Activated CD4-positive, alpha-beta T cell treated with anti-CD3 and anti-CD28 coated beads, Interleukin-2, amount 10 ng/mL, durations not matched to agents 24 days and 14 days (primary cell): ENCODE measurements at places on chromosomes 2 and 18.

DNA sequence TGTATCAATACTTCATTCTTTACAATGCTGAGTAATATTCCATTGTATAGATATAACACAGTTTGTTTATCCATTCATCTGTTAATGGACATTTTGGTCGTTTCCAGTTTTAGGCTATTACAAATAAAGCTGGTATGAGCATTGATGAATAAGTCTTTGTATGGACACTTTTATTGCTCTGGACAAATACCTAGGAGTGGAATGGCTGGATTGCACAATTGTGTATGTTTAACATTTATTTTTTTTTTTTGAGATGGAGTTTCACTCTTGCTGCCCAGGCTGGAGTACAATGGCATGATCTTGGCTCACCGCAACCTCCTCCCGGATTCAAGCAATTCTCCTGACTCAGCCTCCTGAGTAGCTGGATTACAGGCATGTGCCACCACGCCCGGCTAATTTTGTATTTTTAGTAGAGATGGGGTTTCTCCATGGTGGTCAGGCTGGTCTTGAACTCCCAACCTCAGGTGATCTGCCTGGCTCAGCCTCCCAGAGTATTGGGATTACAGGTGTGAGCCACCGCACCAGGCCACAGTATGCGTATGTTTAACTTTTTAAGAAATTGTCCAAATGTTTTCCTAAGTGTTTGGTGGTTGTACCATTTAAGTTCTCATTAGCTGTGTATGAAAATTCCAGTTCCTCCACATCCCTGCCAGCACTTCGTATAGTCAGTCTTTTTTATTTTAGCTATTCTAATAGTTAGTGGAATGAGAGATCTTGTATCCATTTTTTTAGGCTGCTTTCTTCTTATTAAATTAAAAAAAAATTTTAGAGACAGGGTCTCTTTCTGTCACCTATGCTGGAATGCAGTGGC is 194.9 kb upstream of the HAAO start:
- H3K27me3 ChIP-seq, result peaks cover 5% of the 10 kb centered on the region
- DNase-seq, result no peak
- no peaks in the 10 kb centered on the region for H3K4me1 ChIP-seq
- H3K4me3 ChIP-seq, result no peak overlapping the region
- H3K36me3 ChIP-seq, result no peaks in the 10 kb centered on the region
- no peak overlapping the region for H3K27ac ChIP-seq

DNA sequence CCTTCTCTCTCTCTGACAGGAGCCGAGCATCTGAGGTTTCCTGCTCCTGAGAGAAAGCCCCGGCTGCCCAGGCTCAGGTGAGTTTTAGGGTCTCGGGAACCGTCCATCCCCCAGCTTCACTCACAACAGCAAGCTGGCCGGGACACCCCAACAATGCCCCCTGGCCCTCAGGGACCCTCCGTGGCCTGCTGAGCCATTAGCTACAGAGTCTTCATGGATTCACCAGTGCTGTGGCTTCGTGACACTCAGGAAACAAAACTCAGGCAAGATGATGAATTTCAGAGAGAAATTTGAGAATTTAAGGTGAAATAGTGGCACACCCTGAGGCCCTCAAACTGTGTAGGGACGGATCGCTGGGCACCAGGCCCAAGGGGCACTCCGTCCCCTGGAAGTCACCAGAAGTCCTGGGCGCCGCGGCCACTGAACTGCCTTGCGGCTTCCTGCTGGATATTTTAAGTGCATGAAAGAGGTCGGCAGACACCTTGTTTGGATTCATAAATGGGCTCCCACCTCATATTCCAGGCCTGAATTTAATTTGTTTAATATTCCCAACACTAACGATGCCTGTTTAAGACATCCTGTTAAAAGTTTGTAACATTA is 368.3 kb upstream of the SALL3 start:
- H3K27me3 ChIP-seq, result no peaks in the 10 kb centered on the region
- DNase-seq, result no peak
- H3K36me3 ChIP-seq, result no peaks in the 10 kb centered on the region
- no peak overlapping the region for H3K27ac ChIP-seq
- no peak overlapping the region for H3K4me3 ChIP-seq

DNA sequence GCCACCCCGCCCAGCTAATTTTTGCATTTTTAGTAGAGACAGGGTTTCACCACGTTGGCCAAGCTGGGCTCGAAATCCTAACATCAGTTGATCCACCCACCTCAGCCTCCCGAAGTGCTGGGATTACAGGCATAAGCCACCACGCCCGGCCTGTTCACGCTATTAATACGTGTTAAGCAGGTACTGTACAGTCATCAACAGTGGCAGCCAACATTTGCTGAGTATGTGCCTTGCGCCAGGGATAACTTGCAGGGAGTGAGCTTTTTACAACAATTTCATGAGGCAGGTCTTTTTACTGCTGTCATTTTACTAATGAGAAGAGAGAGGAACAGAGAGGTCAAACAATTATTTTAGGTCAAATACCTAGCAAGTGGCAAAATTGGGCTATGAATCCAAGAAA is 115.2 kb downstream of the AP1S3 start:
- H3K4me3 ChIP-seq, result no peak overlapping the region
- no peaks in the 10 kb centered on the region for H3K4me1 ChIP-seq
- H3K27ac ChIP-seq, result no peak overlapping the region
- peaks cover 3% of the 10 kb centered on the region for H3K27me3 ChIP-seq
- H3K36me3 ChIP-seq, result no peaks in the 10 kb centered on the region

DNA sequence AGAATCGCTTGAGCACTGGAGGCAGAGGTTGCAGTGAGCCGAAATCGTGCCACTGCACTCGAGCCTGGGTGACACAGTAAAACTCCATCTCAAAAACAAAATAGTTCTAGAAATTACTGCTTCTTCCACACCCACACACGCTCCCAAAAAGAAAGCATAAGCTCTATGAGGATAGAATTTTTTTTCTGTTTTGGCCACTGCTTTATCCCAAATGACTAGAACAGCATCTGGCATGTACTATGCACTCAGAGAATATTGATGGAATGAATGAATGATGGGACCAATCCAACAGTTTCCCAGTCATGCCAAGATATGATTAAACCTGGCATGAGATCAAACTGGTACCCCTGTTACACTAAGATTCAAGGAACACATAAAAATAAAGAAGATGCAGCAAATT is 455.4 kb upstream of the CHAC2 start:
- no peak overlapping the region for H3K27ac ChIP-seq
- H3K36me3 ChIP-seq, result no peaks in the 10 kb centered on the region
- H3K4me3 ChIP-seq, result no peak overlapping the region
- no peak for DNase-seq
- H3K4me1 ChIP-seq, result no peaks in the 10 kb centered on the region
- no peaks in the 10 kb centered on the region for H3K27me3 ChIP-seq

GRCh38 chr2:239727776-239728600 is 297.2 kb downstream of the NDUFA10 start:
- no peaks in the 10 kb centered on the region for H3K36me3 ChIP-seq
- H3K4me1 ChIP-seq, result peaks cover 4% of the 10 kb centered on the region
- no peak for DNase-seq
- H3K4me3 ChIP-seq, result no peak overlapping the region
- no peak overlapping the region for H3K27ac ChIP-seq

DNA sequence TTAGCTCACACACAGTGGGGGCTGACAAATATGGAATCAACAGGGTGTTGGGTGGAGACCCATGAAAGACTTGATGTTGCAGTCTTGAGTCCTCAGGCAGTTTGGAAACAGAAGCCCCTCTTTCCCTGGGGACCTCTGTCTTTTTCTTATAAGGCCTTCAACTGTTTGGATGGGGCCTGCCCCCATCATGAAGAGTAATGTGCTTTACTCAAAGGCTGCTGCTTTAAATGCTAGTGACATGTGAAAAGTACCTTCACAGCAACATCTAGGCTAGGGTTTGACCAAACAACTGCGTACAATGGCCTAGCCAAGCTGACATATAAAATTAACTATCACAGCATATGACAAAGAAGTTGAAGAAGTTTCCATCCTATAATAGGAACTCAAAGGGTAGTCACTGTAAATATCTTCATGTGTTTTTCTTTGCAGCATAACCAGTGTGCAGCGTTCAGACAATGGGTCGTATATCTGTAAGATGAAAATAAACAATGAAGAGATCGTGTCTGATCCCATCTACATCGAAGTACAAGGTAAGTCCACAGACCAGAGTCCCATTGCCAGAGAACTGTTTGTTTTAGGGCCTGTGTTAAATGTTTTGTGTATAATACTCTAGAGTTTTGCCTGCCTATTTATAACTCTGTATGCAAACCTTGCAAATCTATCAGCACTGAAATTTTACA is 46.3 kb downstream of the MERTK start:
- peaks cover 14% of the 10 kb centered on the region for H3K27me3 ChIP-seq
- no peak for DNase-seq
- no peaks in the 10 kb centered on the region for H3K36me3 ChIP-seq
- no peak overlapping the region for H3K4me3 ChIP-seq
- no peaks in the 10 kb centered on the region for H3K4me1 ChIP-seq

- H3K4me3 ChIP-seq, result no peak overlapping the region
- H3K27me3 ChIP-seq, result no peaks in the 10 kb centered on the region
- no peaks in the 10 kb centered on the region for H3K36me3 ChIP-seq
- H3K27ac ChIP-seq, result no peak overlapping the region
Measured at GRCh38 chr2:1778566-1778965, 34.3 kb upstream of the PXDN start.

DNA sequence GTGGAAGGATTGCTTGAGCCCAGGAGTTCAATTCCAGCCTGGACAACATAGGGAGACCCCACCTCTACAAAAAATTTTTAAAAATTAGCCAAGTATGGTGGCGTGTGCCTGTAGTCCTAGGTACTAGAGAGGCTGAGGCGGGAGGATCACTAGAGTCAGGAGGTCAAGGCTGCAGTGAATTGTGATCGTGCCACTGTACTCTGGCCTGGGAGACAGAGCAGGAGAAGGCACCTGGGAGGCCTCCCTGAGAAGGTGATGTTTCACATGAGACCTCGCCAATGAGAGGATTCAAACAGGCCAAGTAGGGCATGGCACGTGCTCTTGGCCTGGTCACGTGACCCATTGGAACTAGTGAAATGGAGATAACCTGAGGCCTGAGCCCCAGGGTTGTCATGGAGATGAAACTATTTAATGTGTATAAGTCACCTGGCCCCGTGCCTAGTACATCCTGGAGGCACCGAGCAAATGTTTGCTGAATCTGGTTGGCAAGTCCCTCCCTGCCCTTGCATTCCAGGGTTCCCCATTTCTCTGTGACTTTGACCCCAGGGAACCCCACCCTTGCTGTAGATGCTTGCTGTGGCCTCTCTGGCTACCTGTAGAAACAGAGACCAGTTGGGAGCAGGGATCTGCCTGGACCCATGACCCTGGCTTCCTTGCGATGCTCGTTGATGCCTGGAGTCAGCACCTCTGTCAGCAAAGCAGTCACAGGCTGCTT is 26.1 kb upstream of the ROCK2 start:
- no peaks in the 10 kb centered on the region for H3K4me1 ChIP-seq
- no peaks in the 10 kb centered on the region for H3K36me3 ChIP-seq
- H3K27me3 ChIP-seq, result peaks cover 6% of the 10 kb centered on the region
- H3K27ac ChIP-seq, result no peak overlapping the region

DNA sequence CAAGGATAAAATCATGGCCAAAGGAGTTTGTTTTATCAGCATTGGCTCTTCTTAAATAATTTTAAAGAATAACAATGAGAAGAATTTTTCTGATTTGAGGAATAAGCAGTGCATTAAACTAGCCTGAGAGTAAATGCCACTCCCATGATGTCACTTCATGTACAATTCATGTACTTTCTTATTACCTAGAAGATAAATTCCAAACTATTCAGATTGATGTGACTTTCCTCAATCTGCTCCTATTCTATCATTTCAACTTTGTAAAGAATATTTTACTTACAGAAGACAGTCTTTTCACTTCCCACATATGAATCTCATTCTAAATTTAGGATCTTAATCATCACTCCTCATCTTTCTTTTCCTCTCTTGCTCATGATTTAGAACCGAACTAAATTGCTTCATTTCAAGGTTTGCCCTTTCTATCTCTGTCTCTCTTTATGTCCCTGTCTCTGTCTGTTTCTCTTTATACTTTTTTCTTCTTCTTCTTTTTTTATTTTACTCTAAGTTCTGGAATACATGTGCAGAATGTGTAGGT is 1142.0 kb upstream of the PIK3C3 start:
- H3K4me3 ChIP-seq, result no peak overlapping the region
- H3K36me3 ChIP-seq, result no peaks in the 10 kb centered on the region
- H3K27me3 ChIP-seq, result no peaks in the 10 kb centered on the region
- no peak overlapping the region for H3K27ac ChIP-seq
- no peaks in the 10 kb centered on the region for H3K4me1 ChIP-seq

GRCh38 chr2:88450186-88450585 is 2.3 kb downstream of the FOXI3 start:
- no peak overlapping the region for H3K27ac ChIP-seq
- H3K27me3 ChIP-seq, result peaks cover 56% of the 10 kb centered on the region
- H3K4me1 ChIP-seq, result peaks cover 4% of the 10 kb centered on the region
- H3K4me3 ChIP-seq, result no peak overlapping the region
- no peaks in the 10 kb centered on the region for H3K36me3 ChIP-seq

DNA sequence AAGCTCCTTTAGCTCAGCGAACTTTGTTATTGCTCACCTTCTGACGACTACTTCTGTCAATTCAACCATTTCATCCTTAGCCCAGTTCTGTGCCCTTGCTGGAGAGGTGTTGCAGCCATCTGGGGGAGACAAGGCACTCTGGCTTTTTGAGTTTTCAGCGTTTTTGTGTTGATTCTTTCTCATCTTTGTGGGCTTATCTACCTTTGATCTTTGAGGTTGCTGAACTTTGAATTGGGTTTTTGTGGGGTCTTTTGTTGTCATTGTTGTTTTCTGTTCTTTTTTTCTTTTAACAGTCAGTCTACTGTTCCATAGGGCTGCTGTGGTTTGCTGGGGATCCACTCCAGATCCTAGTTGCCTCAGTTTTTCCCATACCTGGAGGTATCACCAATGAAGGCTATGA is 57.3 kb downstream of the GTF3C3 start:
- no peak overlapping the region for H3K27ac ChIP-seq
- H3K36me3 ChIP-seq, result peaks cover 25% of the 10 kb centered on the region
- H3K4me1 ChIP-seq, result peaks cover 2% of the 10 kb centered on the region
- no peak for DNase-seq
- H3K27me3 ChIP-seq, result no peaks in the 10 kb centered on the region

DNA sequence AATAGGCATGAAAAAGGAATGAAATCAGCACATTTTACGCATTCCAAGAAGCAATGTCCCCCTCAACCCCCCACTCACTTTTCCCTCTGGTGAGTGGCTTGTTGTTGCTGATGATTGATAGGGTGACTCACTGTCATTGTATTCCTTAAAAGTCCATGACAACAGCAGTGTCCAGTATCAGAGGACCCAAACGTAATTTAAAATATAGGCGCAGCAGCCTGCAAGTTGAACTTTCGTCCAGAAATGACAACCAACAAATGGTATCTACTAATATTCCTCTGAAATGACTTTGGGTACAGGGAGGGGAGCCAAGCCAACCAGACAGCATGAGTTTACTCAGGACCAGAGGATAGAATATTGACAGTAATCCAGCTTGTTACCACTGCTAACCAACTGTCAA is 182.9 kb upstream of the SIX3 start:
- H3K4me3 ChIP-seq, result no peak overlapping the region
- H3K27ac ChIP-seq, result no peak overlapping the region
- peaks cover under 1% of the 10 kb centered on the region for H3K4me1 ChIP-seq

GRCh38 chr2:69092857-69093256 is 79.9 kb downstream of the ANTXR1 start:
- H3K27ac ChIP-seq, result no peak overlapping the region
- no peak for DNase-seq
- H3K4me1 ChIP-seq, result no peaks in the 10 kb centered on the region
- H3K27me3 ChIP-seq, result peaks cover 34% of the 10 kb centered on the region

- H3K4me3 ChIP-seq, result no peak overlapping the region
- no peaks in the 10 kb centered on the region for H3K4me1 ChIP-seq
- no peaks in the 10 kb centered on the region for H3K36me3 ChIP-seq
- no peak for DNase-seq
- no peaks in the 10 kb centered on the region for H3K27me3 ChIP-seq
- H3K27ac ChIP-seq, result no peak overlapping the region
Measured at GRCh38 chr2:40404517-40404916, 47.4 kb downstream of the SLC8A1 start.
